ENCODE measurements at places on chromosomes 5 and 9.

DNA sequence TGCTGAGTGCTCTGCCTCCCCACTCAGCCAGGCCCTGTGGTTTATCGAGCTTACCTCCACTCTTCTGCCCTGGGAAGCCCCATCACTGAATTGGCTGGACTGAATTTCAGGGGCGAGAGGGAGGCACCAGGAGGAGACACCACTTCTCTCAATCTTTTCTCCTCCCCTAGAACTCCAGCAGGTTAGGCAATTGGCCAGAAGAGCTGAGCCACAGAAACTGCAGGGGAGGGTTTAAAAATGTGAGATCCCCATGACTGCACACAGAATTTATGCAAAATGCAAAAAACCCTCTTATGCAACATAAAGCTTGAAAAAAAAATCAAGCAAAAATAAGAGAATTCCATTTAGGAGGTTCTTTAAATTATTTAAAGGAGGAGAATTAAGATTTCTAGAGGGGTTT, 29.9 kb downstream of the TUT7 start:
- DNase-seq: no peak

GRCh38 chr5:115872447-115872846, 30.7 kb downstream of the AP3S1 start:
- DNase-seq: no peak

GRCh38 chr9:136570916-136571315, 25.1 kb upstream of the NOTCH1 start:
- DNase-seq: no peak

- no peak for DNase-seq
Measured at GRCh38 chr5:91281401-91281800, 101.7 kb downstream of the ARRDC3 start.

- no peak for DNase-seq
Measured at GRCh38 chr5:165119175-165119574, 1613.8 kb downstream of the MAT2B start.

- DNase-seq: peak; percentile 50
Measured at GRCh38 chr5:148374690-148375360, 8.9 kb upstream of the FBXO38 start.

- DNase-seq: no peak
Measured at GRCh38 chr9:108217431-108218349, 638.1 kb downstream of the ACTL7B start.
